Hypothalamus (tissue), 51 donors: ENCODE measurements at places on chromosomes 7 and 10.

DNA sequence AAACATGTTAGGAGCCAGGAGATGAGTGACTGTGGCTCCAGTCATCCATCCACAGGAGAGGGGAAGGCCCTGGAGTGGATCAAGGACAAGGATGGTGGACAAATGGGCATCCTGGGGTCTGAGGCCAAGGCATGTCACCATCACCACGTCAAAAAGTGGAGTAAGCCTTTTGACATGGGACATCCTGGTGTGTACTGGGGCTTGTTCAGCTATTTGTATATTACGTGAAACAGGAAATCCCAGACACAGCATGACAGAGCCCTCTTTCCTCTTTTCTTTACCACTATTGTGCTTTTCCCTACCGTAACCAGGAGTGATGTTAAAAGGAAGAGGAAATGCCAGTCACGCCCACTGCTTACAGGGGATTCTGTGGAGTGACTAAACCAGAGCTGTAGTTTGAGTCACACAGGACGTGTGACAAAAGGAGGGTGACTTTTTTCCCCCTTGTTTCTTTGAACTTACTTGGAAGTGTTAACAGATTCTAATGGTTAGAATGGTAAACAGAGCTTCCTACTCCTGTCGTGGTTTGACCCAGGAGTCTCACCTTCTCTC is 15.4 kb downstream of the ACSL5 start:
- no peak for DNase-seq

- no peak for DNase-seq
Measured at GRCh38 chr10:127195041-127195506, 1.3 kb downstream of the INSYN2A start.

DNA sequence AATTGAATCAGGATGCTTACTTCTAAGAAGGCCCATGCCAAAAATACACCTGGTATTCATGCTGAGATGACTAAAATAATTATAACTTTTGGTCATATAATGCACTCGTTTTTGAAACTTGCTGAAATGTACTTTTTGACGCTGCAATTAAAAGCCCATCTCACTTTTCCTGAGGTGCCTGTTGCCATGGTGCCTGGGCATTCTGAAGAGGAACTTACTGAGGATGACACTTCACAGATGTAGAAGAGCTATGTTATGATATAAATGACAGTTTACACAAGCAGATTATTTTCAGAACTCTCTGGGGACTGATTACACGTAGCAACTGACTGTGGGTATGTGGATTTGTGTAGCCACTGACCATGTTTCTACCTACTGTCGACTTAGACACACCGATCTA is 182.4 kb downstream of the TPK1 start:
- DNase-seq: no peak

- no peak for DNase-seq
Measured at GRCh38 chr7:80847895-80848294, 71.0 kb downstream of the SEMA3C start.

DNA sequence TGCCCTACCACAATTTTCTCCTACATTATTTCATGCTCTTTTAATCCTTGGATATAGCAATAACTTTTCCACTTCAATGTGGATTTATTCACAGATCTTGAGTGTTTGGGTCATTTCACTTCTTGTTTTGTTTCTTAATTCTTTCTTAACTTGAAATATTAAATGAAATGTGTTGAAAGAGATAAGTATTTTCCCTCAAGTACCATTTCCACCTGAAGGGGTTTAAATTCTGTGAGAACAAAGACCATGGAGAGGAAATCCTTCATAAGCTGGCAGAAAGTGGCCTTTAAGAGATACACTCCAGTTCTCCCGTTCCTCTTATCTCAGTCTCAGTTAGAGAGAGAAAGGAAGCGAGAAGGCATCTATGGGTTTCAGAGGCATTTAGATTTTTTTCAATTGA is 14.1 kb upstream of the DLD start:
- DNase-seq: no peak

DNA sequence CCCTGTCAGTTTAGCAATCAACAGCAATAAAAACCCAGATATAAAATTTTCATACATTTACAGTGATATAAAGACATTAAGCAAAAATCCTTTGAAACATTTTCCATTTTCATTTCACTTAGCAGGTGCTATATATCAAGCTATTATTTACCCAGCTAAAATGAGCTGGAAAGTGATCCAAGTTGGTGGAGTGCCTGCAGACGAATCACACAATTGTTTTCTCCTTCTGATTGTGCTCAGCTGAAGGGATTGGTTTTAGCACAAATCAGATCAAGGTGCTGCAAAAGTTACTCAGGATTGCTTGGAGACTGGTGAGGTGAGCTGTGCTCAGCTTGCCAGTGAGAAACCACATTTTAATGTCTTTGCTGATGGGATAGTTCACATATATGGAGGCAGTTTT is 138.1 kb downstream of the LRMDA start:
- DNase-seq: no peak

- no peak for DNase-seq
Measured at GRCh38 chr10:35327790-35328403, 8.4 kb upstream of the CCNY start.
